ENCODE measurements at places on chromosomes 2 and 18.

- peak; percentile 99 for ATAC-seq
Measured at GRCh38 chr2:131154071-131154531, 49.0 kb downstream of the PLEKHB2 start.

DNA sequence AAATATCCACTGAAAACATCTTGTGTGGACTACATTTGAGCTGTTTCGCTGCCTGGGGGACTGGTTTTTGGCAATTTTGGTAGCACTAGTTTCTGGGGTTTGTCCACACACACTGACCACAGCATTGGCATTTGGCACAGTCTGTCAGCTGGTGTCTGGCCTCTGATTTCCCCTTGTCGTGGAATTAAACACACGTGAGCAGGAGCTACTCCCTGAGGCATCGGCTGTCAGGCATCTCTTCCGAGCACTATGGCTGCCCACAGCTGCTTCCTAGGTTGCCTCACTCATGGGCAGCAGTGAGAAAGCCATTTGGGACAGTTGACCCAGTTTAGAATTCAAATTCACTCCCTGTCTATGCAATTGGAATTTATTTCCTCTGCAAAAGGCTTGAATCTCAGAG is 46.8 kb upstream of the FZD5 start:
- ATAC-seq = no peak

DNA sequence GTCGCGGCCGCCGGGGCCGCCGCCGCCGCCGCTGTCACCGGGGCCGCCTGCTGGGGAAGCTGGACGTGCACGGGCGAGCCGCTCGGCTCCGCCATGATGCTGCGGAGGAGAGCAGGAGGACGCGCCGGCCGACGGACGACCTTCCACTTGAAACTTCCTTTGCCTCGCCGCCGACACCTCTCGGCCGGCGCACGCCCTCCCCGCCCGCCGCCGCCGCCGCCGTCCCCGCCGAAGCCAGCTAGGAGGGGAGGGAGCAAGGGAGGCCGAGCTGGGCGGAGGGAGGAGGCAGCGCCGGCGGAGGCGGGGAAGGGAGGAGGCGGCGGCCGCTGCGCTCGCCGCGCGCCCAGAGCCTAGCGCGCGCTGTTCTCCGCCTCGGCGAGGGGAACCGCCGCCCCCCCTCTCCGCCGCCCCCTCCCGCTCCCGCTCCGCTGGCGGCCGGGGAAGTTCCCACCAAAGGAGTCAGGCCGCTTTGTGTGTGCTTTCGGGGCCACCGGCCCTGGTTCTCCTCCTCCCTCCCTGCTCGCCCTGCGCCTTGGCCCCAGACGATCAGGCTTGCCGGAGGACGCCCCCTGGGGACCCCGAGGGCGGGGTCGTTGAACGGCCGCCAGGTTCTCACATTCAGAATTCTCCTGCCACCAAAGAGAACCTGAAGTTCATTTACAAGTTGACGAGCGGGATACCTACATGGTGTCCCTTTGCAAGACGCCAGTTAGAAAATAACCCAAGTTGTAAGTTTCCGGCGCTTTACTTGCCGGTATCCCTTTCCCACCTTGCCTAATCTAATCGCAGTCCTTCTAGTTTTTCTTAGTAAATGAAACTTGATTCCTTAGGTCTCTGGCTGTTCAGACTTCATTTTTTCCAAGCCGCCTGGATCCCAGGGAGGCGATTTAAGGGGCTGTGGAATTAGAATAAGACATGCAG is at the start of gene STK39:
Gene STK39, minus strand, starts transcription at position 255 of the 921 bp plus-strand sequence. Its CDS starts 160 bp downstream, at position 95.
- ATAC-seq = peak; percentile 68

GRCh38 chr2:70349921-70350685 is 48.2 kb upstream of the FAM136A start:
- no peak for ATAC-seq

GRCh38 chr2:106120432-106120831 is 73.7 kb downstream of the UXS1 start:
- no peak for ATAC-seq

GRCh38 chr18:22031611-22032010 is 137.8 kb upstream of the GATA6 start:
- no peak for ATAC-seq

- no peak for ATAC-seq
Measured at GRCh38 chr2:191314697-191315364, 69.6 kb downstream of the MYO1B start.

DNA sequence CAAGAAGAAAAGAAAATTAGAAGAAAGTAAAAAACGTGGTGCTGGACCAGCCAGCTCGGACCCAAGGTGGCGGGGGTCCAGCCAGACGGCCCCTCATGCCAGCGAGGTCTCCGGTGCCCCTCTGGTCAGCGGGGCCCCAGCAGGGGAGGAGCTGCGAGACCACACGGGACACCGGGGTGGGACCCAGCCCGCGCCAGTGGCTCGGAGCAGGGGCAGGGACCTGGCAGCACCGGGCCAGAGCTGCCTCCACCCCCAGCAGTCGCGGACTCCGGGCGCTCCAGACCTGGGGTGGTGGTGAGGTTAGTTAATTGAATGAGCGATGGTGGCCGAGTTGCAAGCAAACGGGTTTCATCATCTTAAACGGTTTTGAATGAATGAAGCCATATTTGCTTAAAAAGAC is 289.9 kb upstream of the MC4R start:
- no peak for ATAC-seq

DNA sequence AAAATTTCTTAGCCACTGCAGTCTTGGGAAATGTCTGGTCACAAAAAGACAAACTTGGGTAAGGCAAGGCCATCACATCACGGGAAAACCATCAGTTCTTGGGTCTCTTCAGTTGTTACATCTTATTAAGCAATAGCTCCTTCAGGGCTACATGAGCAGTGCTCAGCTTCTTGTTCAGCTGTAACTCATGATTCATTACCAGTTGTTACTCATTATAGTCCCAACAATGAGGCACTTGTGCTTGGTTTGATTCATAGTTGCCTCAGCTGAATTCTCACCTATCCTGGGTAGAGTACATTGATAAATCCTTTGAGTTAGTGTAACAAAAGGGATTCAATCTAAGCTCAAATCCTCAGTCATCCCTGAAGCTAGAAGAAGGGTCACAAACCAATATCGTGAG is 102.4 kb upstream of the DCC start:
- no peak for ATAC-seq

- ATAC-seq = no peak
Measured at GRCh38 chr2:12877761-12878160, 161.0 kb downstream of the TRIB2 start.

- no peak for ATAC-seq
Measured at GRCh38 chr2:25041307-25041927, 459 bp upstream of the EFR3B start.

DNA sequence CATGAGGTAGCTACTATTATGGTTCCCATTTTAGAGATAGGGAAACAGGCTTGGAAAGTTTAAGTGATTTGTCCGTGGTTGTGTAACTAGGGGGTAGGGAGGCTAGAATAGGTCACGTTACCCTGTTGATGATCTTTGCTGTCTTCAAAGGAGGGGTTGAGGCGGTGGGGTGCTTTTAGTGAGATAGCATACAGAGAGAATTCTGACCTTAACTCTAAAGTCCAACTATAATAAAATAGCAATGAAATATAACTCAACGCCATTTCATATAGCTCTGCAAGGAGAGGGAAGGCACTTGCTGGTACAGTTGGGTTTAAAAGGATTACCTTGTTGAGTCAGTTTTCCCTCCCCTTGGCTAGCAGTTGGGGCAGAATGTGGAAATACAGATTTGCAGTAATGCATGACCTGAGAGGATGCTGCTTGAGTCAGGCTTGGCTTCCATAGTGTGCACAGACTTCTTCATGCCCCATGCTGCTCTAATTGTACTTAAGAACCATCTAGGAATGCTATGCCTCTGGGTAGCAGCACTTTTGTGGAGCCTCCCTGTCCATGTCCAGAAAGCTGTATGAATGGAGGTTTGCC is 143.9 kb downstream of the LTBP1 start:
- no peak for ATAC-seq
